ENCODE measurements at places on chromosomes 16 and 17.
A peak's percentile ranks its signal among the peaks of the same experiment; 100 is the strongest.

DNA sequence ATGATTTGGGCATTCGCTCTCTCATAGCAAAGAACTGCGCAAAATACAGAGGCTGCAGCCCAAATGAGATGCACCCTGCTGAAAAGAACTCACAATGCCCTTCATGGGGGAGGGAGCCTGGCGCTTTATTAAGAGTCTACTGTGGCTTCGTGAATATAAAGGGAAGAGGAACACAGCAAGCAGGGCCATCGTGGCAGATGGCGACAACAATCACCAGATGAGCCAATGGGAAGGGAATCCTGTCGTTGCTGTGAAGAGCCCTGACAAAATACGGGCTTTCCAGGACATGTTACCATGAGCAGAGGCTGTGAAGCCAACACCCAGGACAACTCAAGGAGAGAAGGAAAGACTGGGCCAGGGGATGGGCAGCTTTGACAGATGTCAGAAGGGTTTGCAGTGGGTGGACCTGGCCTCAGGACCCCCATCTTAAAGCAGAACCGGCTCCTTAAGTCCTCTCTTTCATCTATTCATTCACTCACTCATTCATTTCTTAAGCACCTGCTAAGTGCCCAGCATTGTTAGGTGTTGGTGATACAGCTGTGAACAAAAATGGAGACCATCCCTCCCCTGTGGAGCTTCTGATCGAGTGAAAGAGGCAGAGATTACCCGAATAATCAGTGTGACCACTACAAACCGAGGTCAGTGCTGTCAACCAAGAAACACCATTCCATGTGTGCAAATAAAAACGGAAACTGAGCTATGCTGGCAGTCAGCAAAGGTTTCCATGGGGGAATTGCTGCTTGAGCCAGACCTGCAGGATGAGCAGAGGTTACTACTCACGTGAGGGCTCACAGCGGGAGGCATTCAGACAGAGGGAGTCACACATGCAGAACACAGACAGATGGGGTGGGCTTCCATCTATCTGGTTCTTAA, 125.8 kb downstream of the DYNLRB2 start:
- H3K36me3 ChIP-seq = no peaks in the 10 kb centered on the region
- H3K27me3 ChIP-seq = no peaks in the 10 kb centered on the region
- H3K4me1 ChIP-seq = no peaks in the 10 kb centered on the region
- no peak overlapping the region for H3K27ac ChIP-seq
- no peak for DNase-seq

DNA sequence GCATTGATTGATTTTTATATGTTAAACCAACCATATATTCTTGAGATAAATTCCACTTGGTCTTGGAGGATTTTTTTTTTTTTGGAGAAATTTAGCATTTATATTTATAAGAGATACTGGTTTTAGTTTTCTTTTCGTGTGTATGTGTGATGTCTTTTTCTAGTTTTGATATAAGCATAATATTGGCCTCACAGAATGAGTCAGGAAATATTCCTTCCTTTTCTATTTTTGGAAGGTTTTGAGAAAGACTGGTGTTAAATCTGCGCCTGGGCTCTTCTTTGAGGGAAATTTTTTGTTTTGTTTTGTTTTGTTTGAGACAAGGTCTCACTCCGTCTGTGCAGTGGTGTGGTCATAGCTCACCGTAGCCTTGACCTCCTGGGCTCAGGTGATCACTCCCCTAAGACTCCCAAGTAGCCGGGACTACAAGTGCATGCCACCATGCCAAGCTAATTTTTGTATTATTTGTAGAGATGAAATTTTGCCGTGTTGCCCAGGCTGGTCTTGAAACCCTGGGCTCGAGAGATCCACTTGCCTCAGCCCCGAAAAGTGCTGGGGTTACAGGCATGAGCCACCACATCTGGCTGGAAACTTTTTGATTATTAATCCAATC, 28.8 kb upstream of the CCL22 start:
- DNase-seq = no peak
- H3K27ac ChIP-seq = no peak overlapping the region
- H3K4me3 ChIP-seq = no peak overlapping the region
- H3K27me3 ChIP-seq = no peaks in the 10 kb centered on the region

GRCh38 chr17:12046786-12047185, 26.1 kb downstream of the MAP2K4 start:
- no peaks in the 10 kb centered on the region for H3K27me3 ChIP-seq
- DNase-seq = no peak
- H3K4me3 ChIP-seq = no peak overlapping the region
- H3K36me3 ChIP-seq = no peaks in the 10 kb centered on the region
- no peaks in the 10 kb centered on the region for H3K4me1 ChIP-seq

DNA sequence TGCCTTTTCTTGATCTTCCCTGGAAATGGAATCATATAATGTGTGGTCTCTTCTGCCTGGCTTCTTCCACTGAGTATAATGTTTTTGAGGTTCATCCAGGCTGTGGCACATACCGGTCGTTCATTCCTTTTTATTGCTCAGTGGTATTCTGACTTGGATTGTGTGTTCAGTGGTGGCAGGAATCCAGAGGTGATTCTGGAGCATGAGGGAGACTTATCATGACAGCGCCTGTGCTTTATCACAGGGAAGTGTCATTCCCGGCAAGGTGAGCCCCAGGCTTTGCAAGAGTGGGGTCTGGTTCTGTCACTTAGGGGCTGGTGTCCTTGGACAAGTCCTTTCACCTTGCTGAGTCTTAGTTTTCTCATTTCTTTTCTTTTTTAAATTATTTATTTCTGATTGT, 53.0 kb downstream of the IRX3 start:
- H3K36me3 ChIP-seq = no peaks in the 10 kb centered on the region
- H3K4me3 ChIP-seq = no peak overlapping the region
- H3K4me1 ChIP-seq = no peaks in the 10 kb centered on the region
- no peak overlapping the region for H3K27ac ChIP-seq
- no peak for DNase-seq

- H3K4me1 ChIP-seq = peaks cover 5% of the 10 kb centered on the region
- no peak for DNase-seq
- H3K36me3 ChIP-seq = no peaks in the 10 kb centered on the region
- no peak overlapping the region for H3K4me3 ChIP-seq
These were observed 188.7 kb upstream of the AXIN2 start for GRCh38 chr17:65750166-65750565.

- no peak overlapping the region for H3K4me3 ChIP-seq
- H3K27ac ChIP-seq = no peak overlapping the region
- no peaks in the 10 kb centered on the region for H3K4me1 ChIP-seq
- no peaks in the 10 kb centered on the region for H3K27me3 ChIP-seq
- no peak for DNase-seq
These were observed 1410.9 kb upstream of the CDH8 start for GRCh38 chr16:63447121-63447520.

DNA sequence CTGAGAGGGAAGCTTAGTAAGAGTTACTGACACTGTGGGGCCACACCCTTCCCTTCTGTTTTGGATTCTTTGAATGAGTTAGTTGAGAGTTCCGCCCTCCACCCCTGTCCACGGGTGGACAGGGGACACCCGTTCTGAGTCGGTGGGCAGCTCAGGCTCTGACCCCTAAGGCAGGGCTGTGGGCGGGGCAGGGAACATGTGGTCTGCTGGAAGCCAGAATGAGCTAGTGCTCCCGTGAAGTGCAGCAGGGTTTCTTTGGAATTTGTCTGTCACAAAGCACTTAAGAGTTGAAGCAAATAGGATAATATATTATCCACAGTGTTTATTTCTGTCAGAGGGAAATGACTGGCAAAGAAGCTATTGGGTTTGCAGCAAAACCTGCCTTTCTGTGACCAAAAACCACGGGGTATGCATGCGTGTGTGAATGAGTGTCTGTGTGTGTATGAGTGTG, 90.1 kb downstream of the CLEC16A start:
- DNase-seq = peak; percentile 39
- no peaks in the 10 kb centered on the region for H3K4me1 ChIP-seq
- H3K36me3 ChIP-seq = no peaks in the 10 kb centered on the region
- peak overlapping the region; percentile 77 for H3K27ac ChIP-seq

DNA sequence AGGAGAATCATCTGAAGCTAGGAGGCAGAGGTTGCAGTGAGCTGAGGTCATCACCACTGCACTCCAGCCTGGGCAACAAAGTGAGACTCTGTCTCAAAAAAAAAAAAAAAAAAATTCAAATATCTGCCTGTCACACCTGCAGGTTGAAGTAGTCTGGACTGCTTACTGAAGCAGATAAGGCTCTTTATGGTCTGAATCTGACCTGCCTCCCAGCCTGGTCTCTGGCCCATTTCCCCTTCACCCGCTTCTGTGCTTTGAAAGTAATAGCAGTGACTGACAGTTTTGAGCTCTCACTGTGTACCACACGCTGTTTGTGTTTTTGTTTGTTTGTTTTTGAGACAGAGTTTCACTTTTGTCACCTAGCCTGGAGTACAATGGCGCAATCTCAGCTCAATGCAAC, 5.8 kb downstream of the SEZ6L2 start:
- no peaks in the 10 kb centered on the region for H3K27me3 ChIP-seq
- H3K4me1 ChIP-seq = no peaks in the 10 kb centered on the region
- H3K4me3 ChIP-seq = no peak overlapping the region
- no peak overlapping the region for H3K27ac ChIP-seq
- H3K36me3 ChIP-seq = no peaks in the 10 kb centered on the region

All from uterus (tissue), 4 donors.